Calu3 (cell line): ENCODE measurements at places on chromosomes 1 and 21. TPM values are rescaled to one million over a fixed set of nuclear protein-coding genes. Genes with fewer than 3 reads are reported as not detected.

PHGDH gene
- 155 and 199 TPM in 2 replicates for total RNA-seq

CD34 gene
- total RNA-seq = 0.24 and 0.34 TPM in 2 replicates

LRRC39 gene
- total RNA-seq = 0.42 and 0.88 TPM in 2 replicates

CENPL gene
- total RNA-seq = 30.3 and 31.2 TPM in 2 replicates

VWA5B1 gene
- not detected in 2 replicates for total RNA-seq

TRIM63 gene
- not detected in 2 replicates for total RNA-seq

CHIT1 gene
- not detected in 2 replicates for total RNA-seq

TLCD4 gene
- total RNA-seq = 34.7 and 52.1 TPM in 2 replicates

C8A gene
- total RNA-seq = not detected in 2 replicates

GPA33 gene
- not detected in 2 replicates for total RNA-seq

SPRR2G gene
- not detected in 2 replicates for total RNA-seq

MROH7 gene
- 0.61 and 0.71 TPM in 2 replicates for total RNA-seq

ESRRG gene
- 0.76 and 1.3 TPM in 2 replicates for total RNA-seq

NAV1 gene
- total RNA-seq = 13.1 and 24.8 TPM in 2 replicates

OR10J1 gene
- not detected in 2 replicates for total RNA-seq

NBPF26 gene
- total RNA-seq = 16.4 and 17.3 TPM in 2 replicates

PLPPR5 gene
- total RNA-seq = not detected in 2 replicates

TIPRL gene
- 36.6 and 41.6 TPM in 2 replicates for total RNA-seq

DCAF6 gene
- total RNA-seq = 64.0 and 69.1 TPM in 2 replicates

KLHDC8A gene
- not detected in 2 replicates for total RNA-seq

EXTL2 gene
- total RNA-seq = 11.4 and 13.8 TPM in 2 replicates

TMEM269 gene
- 0.94 and 1.7 TPM in 2 replicates for total RNA-seq

DTL gene
- 37.7 and 44.0 TPM in 2 replicates for total RNA-seq

SLC25A44 gene
- total RNA-seq = 28.2 and 32.5 TPM in 2 replicates

PCP4L1 gene
- not detected in 2 replicates for total RNA-seq

CD1C gene
- not detected in 2 replicates for total RNA-seq

MAD2L2 gene
- 19.2 and 23.4 TPM in 2 replicates for total RNA-seq

CA6 gene
- total RNA-seq = not detected in 2 replicates

CRYBG2 gene
- total RNA-seq = 6.4 and 17.6 TPM in 2 replicates

SDHC gene
- 242 and 245 TPM in 2 replicates for total RNA-seq

UBQLN4 gene
- total RNA-seq = 60.0 and 77.3 TPM in 2 replicates

ALX3 gene
- total RNA-seq = not detected in 2 replicates

LCK gene
- total RNA-seq = 0.66 and 0.88 TPM in 2 replicates

KRTAP10-10 gene
- total RNA-seq = not detected in 2 replicates

PITHD1 gene
- 30.6 and 33.0 TPM in 2 replicates for total RNA-seq

CFHR4 gene
- total RNA-seq = not detected in 2 replicates

GRIK3 gene
- not detected in 2 replicates for total RNA-seq

HIVEP3 gene
- 5.6 and 9.0 TPM in 2 replicates for total RNA-seq

PYHIN1 gene
- total RNA-seq = 0.98 TPM in 1 of 2 replicates, not detected in the other

C8B gene
- total RNA-seq = not detected in 2 replicates

ZNF670 gene
- 3.9 and 6.1 TPM in 2 replicates for total RNA-seq

MEAF6 gene
- 60.1 and 70.8 TPM in 2 replicates for total RNA-seq

TTC34 gene
- 1.2 and 1.3 TPM in 2 replicates for total RNA-seq

PARS2 gene
- 9.0 and 10.0 TPM in 2 replicates for total RNA-seq

SLC6A17 gene
- total RNA-seq = 0.20 and 0.24 TPM in 2 replicates

GPR25 gene
- total RNA-seq = not detected in 2 replicates

RNASEL gene
- 7.0 and 10.0 TPM in 2 replicates for total RNA-seq

TCHH gene
- 0.07 TPM in 1 of 2 replicates, not detected in the other for total RNA-seq

ABCA4 gene
- 0.31 and 0.37 TPM in 2 replicates for total RNA-seq

RIPPLY3 gene
- 0.17 and 0.40 TPM in 2 replicates for total RNA-seq

LRRC71 gene
- total RNA-seq = not detected in 2 replicates

A3GALT2 gene
- total RNA-seq = 0.61 TPM in 1 of 2 replicates, not detected in the other

ZBTB37 gene
- 10.9 and 11.7 TPM in 2 replicates for total RNA-seq

SPRR4 gene
- total RNA-seq = not detected in 2 replicates

FLG2 gene
- total RNA-seq = not detected in 2 replicates

ASAP3 gene
- total RNA-seq = 2.9 and 3.5 TPM in 2 replicates
